ENCODE measurements at places on chromosomes 3 and 15.
A peak's percentile ranks its signal among the peaks of the same experiment; 100 is the strongest.

DNA sequence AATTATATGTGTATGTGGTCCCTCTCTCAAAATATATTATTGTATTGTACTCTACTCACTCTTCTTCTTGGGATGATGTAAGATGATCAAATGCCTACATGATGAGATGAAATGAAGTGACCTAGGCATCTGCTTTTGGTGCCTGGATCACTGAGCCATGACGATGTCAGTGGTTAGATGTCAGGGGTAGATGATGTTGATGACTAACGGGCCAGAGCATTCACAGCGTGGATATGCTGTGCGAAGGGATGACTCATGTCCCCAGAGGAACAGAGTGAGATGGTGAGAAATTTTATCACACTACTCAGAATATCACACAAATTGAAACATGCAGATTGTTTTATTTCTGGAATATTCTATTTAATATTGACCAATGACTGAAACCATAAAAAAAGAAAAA is 233.9 kb upstream of the CADM2 start:
- DNase-seq, result no peak

- peak; percentile 89 for DNase-seq
Measured at GRCh38 chr3:98855806-98856400, 45.6 kb downstream of the DCBLD2 start.

GRCh38 chr3:14853271-14853951 is 34.6 kb downstream of the FGD5 start:
- no peak for DNase-seq

DNA sequence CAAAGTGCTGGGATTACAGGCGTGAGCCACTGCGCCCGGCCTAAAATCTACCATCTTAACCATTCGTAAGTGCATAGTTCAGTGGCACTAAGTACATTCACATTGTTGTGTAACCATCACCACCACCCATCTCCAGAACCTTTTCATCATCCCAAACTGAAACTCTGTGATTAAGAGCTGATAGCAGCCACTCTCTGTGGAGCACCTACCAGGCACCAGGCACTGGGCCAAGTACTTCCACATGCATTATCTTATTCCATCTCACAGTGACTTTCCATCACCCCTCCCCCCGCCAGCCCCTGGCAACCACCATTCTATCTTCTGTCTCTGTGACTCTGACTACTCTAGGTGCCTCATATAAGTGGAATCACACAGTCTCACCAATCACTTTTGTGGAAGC is 2.3 kb upstream of the INSYN1 start:
- peak; percentile 8 for DNase-seq

- peak; percentile 82 for DNase-seq
Measured at GRCh38 chr3:55203006-55203405, 275.1 kb upstream of the LRTM1 start.

DNA sequence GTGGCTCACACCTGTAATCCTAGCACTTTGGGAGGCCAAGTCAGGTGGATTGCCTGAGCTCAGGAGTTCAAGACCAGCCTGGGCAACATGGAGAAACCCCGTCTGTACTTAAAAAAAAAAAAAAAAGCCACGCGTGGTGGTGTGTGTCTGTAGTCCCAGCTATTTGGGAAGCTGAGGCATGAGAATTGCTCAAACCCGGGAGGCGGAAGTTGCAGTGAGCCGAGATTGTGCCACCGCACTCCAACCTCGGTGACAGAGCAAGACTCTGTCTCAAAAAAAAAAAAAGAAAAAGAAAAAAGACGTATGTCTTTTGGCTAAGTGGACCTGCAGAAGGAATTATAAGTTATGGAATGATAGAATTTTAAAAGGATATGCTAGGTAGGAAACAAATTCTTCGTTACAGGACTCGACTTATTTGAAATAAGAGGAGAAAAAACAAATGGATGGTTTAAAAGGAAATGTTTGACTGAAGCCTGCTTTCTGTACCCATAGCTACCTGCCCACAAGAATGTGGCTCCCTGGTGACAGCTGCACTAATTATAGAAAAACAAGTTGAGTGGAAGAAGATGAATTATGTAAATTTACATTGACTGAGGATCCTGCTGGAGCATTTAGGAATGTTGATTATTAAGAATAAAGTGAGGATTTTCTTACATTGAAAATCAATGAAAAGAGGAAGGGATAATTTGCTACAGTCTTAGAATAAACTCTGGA is 36.0 kb upstream of the SKIL start:
- DNase-seq, result peak; percentile 14

- peak; percentile 28 for DNase-seq
Measured at GRCh38 chr15:64653757-64654156, 121.6 kb downstream of the RBPMS2 start.

DNA sequence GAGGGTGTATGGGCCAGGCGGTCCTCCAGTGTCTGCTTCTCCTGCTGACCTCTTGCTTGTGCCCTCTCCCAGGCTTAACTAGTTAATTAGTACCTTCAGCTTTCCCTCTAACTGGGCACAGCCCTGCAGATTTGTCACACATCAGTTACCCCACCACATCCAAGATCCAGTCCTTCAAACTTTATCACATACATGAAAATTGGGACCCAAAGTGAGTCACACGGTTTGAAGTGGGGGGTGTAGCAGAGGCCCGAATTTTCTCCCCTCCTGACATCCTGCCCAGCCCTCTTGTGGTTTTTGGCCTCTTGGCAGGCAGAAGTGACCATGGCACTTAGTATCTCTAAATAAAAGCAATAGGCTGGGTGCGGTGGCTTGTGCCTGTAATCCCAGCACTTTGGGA is 3.9 kb downstream of the MAPKAPK3 start:
- peak; percentile 52 for DNase-seq

GRCh38 chr15:49718234-49718633 is 97.4 kb downstream of the DTWD1 start:
- DNase-seq, result peak; percentile 38

- no peak for DNase-seq
Measured at GRCh38 chr15:99343881-99344551, 92.7 kb downstream of the LRRC28 start.

DNA sequence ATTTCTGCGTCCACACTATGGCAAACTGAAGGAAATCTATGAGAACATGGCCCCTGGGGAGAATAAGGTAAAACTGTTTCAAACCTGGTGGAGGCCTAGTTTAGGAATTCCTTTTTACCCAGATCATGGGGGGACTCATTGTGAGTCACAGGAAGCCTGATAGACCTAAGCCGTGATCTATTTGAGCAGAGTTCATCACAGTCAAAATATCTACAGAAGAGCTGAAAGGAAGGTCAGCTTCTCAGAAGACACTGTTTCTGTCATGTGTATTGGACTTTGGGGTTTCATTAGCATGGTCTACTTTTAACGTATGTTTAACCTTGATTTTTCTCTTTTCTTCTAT is 1.3 kb downstream of the PSMD2 start:
- peak; percentile 66 for DNase-seq

- no peak for DNase-seq
Measured at GRCh38 chr15:59591356-59591755, 20.2 kb upstream of the GCNT3 start.

DNA sequence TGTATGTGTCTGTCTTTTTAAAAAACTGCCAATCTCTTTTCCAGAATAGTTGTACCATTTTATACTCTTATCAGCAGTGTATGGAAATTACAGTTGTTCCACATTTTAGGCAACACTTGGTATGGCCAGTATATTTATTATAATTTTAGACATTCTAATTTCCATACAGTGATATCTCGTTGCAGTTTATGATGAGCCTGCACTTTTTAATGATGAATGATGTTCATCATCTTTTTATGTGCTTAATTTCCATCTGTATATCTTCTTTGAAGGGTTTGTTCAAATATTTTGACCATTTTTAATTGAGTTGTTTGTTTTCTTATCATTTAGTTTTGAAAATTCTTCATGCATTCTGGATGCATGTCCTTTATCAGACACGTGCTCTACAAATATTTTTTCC is 57.0 kb upstream of the UBE2E2 start:
- DNase-seq, result no peak

GRCh38 chr15:83248151-83249029 is 36.1 kb downstream of the BNC1 start:
- DNase-seq, result peak; percentile 73

- DNase-seq, result peak; percentile 24
Measured at GRCh38 chr3:144556392-144556791, 584.8 kb downstream of the DIPK2A start.

DNA sequence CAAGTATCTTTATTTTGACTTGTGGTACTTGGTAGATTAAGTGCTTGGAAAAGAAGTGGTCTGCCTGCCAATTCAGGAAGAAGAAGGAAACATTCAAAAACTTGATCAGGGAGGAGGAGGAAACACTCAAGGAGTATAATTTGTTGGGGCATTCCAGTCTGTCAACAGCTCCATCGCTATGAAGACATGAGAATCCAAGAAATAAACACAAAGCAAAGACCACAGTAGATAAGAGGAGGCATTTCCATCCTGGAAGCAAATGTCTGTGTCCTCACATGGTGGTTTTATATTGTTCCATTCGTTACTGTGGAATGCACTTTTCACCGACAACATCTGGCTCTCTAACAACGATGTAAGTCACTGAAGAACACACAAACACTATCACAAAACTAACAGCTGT is 176.1 kb upstream of the FRMD4B start:
- DNase-seq, result no peak

DNA sequence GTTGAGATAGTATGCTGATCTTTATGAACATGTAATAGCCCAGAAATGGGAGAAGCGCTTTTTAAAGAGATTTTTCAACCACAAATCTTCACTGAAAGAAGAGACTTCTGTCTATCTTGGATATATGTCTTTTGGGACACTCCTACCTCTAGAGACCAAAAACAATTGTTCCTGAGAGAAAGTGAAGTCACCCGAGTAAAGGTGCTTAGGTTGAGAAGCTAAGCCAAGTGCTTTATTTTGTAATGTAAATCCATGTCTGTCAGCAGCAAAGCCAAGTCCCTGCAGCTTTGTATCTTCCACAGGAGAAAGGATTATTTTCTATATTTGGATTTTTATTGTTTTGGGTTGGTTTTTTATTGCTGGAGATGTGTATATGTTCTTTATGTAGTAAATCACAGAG is 32.1 kb upstream of the B3GALNT1 start:
- DNase-seq, result no peak

GRCh38 chr3:132916096-132916495 is 122.1 kb upstream of the TMEM108 start:
- DNase-seq, result peak; percentile 1

DNA sequence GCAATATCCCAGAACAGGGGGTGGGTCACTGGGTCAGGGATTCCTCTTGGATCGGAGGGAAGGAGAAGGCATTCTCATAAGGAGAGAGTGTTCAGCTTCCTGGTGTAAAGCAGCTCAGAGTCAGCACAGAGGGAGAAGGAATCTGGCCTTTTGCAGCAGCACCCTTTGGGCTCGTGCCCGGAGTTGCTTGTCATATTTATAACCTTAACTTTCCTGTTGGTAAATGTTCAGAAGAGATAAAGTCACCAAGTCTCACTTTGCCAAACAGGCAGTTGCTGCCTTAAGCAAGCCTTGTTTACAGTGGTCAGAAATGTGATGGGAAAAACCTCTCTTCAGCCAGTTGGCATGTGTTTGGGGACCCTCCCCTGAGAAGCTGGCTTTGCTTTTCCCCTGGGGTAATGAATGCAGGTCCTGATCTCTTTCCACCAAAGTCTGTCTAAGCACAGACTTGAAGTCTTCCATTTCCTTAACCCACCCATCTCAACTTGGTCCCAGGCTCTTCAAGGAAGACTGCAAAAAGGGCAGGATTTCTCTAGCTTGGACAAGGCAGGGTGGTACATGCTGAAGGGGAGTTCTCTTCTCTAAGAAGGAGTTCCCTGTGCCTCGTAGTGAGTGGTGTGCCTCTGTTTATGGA is 206.9 kb upstream of the BHLHE40 start:
- peak; percentile 74 for DNase-seq

DNA sequence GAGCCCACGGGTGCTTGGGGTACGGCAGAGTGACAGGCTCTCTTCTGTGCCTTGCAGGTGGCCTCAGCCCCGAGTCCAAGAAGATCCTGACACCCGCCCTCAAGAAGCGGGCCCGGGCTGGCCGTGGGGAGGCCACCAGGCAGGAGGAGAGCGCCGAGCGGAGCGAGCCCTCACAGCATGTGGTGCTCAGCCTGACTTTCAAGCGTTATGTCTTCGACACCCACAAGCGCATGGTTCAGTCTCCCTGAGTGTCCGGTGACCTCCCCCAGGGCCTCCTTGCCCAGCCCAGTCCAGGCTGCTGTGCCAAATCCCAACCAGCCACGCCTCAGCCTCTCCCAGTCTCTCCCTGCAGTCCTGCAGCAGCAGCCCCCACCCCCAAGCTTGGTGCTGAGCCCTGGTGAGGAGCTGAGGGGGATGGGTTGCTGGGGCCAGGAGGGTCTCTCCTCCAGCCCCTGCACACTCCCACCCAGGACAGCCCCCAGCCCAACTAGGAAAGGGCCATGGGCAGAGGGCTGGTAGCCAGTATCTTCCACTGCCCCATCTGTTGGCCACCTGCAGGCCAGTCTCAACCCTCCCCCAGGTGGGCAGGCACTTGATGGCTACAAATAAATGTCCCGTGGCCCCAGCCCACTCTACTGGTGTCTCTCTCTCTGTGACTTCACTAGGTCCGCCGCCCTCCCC is 58.5 kb downstream of the DNAJB8 start:
- DNase-seq, result no peak

- no peak for DNase-seq
Measured at GRCh38 chr3:193214445-193214844, 26.6 kb upstream of the PLAAT1 start.

- DNase-seq, result no peak
Measured at GRCh38 chr15:31227235-31227634, 99.4 kb upstream of the KLF13 start.

- peak; percentile 69 for DNase-seq
Measured at GRCh38 chr3:53350652-53351051, 3.3 kb upstream of the DCP1A start.

- no peak for DNase-seq
Measured at GRCh38 chr3:111359261-111360030, 182.6 kb upstream of the CD96 start.

GRCh38 chr3:159872374-159873109 is 116.1 kb upstream of the IL12A start:
- peak; percentile 93 for DNase-seq

GRCh38 chr3:21508246-21508645 is 242.8 kb downstream of the ZNF385D start:
- no peak for DNase-seq

DNA sequence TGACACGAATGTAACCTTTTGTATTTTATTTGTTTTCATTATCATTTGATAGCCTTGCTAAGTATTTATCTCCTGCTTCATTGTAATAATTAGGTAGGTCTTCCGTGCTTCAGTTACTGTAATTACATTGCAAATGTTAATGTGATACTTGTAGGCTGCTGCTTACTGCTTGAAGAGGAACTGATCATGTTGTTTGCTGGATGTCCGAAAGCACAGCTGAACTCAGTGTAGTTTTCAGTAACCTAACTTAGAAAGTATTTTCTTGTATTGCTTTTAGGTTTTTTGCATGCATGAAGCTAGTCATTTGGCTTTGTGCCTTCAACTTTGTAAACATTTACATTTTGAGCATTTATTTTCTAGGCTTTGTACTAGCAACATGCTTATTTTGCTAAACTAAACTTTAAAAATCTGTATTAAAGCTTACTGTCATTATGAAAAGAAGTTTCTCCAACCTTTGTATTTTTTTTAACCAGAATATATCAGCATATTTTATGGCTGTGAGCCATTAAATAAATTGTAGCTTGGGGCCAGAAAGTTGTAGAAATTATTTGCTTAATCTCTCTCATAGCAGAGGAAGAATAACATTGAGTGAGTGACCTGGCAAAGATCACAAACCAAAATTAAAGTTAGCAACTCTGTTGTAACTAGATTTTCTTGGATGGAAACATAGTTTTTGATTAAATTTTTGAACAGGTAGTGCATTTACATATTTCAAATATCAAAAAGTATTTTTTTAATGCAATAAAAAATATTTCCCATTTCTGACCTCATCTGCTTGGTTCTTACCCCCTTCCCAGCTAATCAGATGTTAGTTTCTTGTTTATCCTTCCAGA is 30.7 kb downstream of the SACM1L start:
- no peak for DNase-seq

GRCh38 chr3:67654099-67654843 is at the start of gene SUCLG2:
TSS of gene SUCLG2 (minus strand) at chr3:67654612. CDS start at chr3:67654586, 26 bp downstream.
- DNase-seq, result peak; percentile 91
